Colonic mucosa (tissue), 4 donors: ENCODE measurements at places on chromosomes 12 and 14. TPM values are rescaled to one million over a fixed set of nuclear protein-coding genes. Genes with fewer than 3 reads are reported as not detected.
A peak's percentile ranks its signal among the peaks of the same experiment; 100 is the strongest.

DNA sequence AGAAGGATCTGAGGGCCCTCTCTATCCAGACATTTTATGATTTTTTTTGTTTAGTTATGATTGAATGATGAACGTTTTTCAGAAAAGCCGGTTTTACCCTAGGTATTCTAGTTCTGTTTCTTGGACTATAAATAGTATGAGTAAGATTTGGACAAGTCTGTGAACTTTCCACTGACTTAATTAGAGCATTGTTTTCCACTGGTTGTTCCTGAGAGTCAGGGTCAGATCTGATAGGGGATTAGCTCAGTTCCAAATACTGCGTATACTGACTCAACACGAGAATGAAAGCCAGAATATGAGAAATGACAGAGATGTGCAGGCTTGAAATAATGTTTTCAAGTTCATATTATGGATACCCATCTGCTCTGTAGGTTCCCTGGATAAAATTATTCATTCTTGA is 361.6 kb downstream of the AEBP2 start:
- DNase-seq, result no peak

- DNase-seq, result no peak
These were observed 5.0 kb upstream of the RFLNA start for GRCh38 chr12:124289634-124290600.

GRCh38 chr12:57089271-57090245 is 644 bp downstream of the NAB2 start:
- peak; percentile 72 for DNase-seq

Gene ERP27
- total RNA-seq, result 2.1 TPM

Gene KRT72
- 0.25 TPM for total RNA-seq

- no peak for DNase-seq
These were observed 14.1 kb downstream of the PYROXD1 start for GRCh38 chr12:21451529-21451928.

Gene NELL2
- 2.1 TPM for total RNA-seq

- DNase-seq, result no peak
These were observed 581.6 kb downstream of the GALC start for GRCh38 chr14:87411370-87411769.

DNA sequence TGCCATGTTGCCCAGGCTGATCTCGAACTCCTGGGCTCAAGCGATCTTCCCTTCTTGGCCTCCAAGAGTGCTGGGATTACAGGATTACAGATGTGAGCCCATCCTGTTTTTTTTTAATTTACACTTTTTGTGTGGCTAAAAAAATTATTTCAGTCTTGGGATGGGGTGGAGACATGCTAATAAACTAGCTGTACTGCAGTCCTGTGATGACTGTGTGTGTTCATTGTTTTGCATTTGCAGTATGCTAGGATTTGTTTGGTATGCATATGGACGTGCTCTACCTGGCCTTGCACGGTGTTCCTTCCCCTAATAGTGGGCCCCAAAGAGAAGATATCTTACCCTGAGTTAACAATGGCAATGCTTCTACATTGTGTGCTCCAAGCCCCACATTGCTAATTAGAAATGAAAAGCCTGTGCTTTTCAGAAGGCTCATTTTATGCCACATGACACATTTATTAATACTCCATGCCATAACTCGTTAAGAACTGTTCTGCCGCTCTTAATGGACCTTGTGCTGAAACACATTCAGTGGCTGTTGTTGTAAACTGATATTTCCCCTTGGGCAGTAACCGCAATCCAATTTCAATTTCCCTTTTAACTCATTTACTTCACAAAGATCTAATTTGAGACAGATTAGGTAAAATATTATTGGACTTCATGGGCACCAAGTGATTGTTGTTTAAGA is 86.4 kb downstream of the SCN8A start:
- DNase-seq, result no peak

DNA sequence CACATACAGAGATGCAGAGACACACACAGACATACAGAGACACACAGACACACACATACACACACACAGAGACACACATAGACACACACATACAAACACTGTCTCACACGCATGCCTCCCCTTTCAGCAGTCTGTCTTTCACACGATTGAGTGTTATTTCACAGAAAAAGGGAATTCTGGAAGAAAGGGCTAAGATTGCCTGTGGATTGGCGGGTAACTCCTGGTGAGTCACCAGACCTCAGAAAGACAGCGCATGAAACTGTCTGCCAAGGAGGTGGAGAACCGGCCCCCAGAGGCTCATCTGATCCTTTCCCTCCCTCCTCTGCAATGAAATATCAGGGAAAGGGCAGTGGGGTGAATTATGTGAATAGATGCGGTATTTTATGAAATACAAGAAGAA is 127.2 kb upstream of the GSC start:
- DNase-seq, result no peak

- DNase-seq, result peak; percentile 62
These were observed 261.4 kb downstream of the ITPR2 start for GRCh38 chr12:26571560-26571959.

DNA sequence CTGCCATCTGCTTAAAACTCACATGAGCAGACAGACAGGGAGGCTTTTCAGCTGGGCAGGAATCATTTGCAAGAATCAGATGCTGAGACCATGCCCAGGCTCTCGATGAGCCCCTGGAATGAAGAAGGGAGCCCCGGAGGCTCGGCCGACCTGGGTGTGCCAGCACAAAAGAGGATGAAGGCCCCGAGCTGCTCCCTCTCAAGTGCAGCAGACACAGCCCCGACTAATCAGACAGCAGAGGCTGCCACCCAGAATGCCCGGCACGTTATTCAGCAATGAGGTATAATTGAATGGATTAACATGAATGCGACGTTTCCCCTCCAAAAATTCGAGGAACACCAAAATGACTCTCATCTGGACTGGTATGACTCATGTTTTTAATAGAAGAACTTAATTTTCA is 58.9 kb downstream of the BCL11B start:
- DNase-seq, result no peak

DNA sequence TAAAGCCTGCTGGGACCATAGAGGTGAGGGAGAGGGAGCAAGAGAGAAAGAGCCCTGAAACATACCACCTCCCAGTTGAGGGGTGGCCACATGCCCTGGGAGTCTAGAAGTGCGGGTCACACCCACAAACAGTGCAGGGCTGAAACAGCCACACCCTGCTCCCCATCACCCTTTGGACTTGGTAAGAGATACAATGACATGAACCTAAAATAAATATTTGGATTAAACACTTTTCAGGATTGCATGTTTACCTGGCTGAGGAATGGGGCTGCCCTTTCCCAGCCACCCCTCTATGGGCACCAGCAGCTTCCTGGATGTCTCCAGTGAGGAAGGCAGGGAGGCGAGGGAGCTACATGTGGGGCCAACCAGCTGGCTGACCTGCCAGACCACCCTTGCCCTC is 39.0 kb upstream of the TC2N start:
- peak; percentile 50 for DNase-seq

DNA sequence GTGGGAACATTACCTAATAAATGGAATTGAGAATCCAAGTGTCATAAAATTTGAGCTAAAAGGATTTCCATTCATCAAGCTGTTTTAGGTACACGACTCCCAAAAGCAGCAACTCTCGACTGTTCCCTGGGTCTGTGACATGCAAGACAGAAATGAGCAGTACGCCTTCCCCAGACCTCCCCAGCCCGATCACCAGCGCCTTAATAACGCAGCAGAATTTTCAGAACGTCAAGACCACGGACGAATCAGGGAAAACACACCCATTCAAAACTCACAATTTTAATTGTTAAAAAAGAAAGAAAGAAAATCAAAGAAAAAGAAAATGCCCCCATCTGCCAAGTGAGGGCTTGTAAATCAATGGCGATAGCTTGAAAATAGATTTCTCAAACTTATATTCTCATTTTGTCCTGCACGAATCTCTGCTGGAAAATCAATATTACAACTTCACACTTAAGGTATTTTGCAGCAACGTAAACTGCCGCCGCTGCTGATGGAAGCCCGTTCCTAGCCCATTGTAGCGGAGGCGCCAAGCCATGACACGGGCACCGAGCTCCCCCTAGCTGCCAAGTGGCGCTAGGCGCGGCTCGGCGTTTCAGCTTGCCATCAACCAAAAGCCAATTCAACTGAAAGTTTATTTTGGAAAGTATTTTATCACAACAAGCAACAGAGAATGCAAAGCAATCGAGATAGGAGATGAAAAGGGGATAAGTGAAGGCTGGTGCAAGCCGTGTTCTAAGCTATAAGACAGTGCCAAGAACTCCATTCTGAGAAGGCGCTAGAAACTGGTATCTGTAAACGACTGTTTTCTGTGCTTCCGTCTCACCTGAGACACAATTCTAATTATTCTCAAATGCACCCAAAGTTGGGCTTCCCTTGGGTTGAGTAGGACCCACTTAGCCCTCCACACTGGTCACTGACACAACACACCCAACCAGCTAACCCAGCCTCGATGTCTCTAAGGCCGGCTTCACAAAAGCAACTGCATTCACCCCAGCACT is 5.5 kb downstream of the BCL11B start:
- peak; percentile 81 for DNase-seq

GRCh38 chr12:90940872-90941499 is 14.0 kb downstream of the CCER1 start:
- DNase-seq, result no peak

DNA sequence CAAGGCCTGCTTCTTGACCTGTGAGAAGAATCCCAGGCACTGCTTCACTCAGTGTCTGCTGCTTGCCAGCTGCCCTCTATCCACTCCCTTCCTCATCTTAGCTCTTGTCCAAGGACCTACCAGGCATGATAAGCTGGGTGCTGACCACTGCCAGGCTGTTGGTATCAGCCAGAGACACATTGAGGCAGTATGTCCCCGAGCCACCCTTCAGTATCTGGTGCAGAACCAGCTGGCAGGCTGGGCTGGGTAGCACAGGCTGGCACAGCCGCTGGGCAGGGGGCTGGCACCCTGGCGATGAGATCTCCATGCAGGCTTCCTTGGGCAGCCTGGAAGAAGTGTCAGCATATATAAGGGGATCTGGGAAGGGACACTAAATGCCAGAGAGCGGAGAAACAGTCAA is 10.5 kb downstream of the PMEL start:
- DNase-seq, result no peak

GRCh38 chr12:117521346-117521745 is 159.9 kb upstream of the NOS1 start:
- no peak for DNase-seq

Gene ASPG
- 1.4 TPM for total RNA-seq

- no peak for DNase-seq
These were observed 319.5 kb downstream of the FUT8 start for GRCh38 chr14:65731933-65732506.

- DNase-seq, result no peak
These were observed 1.2 kb downstream of the HOXC10 start for GRCh38 chr12:53985994-53986685.

Gene KLRD1
- total RNA-seq, result 1.5 TPM

GRCh38 chr14:93245764-93246420 is 38.8 kb downstream of the UBR7 start:
- no peak for DNase-seq

Gene B3GNT4
- total RNA-seq, result 1.7 TPM

- DNase-seq, result no peak
These were observed 69.0 kb upstream of the REP15 start for GRCh38 chr12:27627123-27627852.

DNA sequence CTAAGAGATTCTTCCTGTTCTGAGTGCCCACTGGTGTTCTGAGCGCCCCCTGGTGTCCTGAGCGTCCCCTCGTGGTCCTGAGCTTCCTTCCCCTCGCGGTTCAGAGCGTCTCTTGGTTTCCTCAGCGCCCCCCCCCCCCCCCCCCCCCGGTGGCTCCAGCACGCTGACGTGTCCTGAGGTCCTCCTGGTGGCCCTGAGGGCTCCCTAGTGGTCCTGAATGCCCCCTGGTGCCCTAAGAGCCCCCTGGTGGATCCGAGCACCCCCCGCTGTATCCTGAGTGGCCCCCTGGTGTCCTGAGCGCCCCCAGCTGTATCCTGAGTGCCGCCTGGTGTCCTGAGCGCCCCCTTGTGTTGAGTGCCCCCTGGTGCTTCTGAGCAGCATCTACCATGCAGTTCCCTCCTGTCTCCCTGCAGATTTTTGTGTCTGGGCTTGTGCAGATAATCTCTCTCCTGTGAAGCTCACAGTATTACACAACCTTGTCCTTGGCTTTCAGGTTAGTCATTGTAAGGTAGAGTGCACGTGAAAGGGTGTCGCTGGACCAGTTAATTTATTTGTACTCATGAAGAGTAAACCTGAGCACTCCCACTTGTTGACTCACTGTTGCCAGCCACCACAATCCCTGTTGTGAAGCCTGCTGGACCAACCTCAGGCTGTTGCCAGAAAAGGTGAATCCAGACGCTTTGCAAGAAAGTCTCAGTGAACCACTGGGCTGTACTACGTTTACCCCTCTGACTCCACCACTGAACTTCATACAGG is 1168.4 kb downstream of the TMEM121 start:
- no peak for DNase-seq

DNA sequence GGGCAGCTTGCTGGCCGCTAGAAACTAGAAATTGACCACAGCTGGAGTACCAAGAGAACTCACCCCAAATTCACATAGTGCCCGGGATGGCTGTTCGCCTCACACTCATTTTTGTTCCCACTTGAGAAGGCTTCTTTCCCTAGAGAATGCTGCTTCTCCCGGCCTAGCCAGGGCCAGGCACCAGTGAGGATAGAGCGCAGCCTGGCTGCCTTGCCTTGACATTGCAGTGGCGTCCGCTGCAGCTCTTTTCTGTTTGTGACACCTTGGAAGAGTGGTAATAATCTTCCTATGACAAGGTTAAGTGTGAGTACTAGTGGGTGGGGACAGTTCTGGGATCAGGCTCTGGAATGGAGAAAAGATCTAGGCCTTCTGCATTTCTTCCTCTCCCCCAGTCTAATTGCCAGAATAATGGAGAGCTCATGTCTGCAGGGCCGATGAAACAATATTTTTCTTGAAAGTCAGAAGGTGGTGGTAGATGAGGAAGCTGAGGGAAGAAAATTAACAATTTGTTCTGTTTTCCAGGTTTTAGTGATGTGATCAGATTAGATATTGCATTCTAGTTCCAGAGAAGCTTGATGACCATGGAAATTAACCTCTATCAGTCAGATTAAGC is 3.7 kb downstream of the TMEM253 start:
- DNase-seq, result peak; percentile 85

Gene SLCO1A2
- not detected for total RNA-seq

Gene CD9
- 589 TPM for total RNA-seq

- no peak for DNase-seq
These were observed 139.1 kb upstream of the C14orf180 start for GRCh38 chr14:104440297-104440956.

GRCh38 chr14:78446807-78447206 is 276.6 kb downstream of the NRXN3 start:
- DNase-seq, result no peak

Gene CAPZA3
- total RNA-seq, result not detected

- no peak for DNase-seq
These were observed 34.4 kb downstream of the BMAL2 start for GRCh38 chr12:27367078-27367477.

Gene CISTR
- total RNA-seq, result not detected

DNA sequence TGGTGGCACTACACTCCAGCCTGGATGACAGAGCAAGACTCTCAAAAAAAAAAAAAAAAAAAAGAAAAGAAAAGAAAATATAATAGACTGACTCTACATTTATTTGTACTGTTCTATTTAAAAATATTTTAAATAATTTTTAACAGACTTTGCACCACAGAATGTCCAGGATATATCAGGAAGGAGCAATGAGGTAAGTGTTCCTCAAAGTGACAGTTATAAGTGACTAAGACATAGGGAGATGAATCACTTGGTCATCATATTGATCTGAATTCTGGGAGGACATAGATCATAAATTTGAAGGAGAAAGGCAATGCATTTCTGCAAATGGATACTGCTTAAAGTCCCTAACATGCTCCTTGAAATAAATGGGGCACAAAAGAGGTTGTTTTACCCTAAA is 221.5 kb downstream of the KCNC2 start:
- no peak for DNase-seq

GRCh38 chr12:16076970-16077522 is 165.9 kb downstream of the DERA start:
- DNase-seq, result peak; percentile 19
